GM19239 (cell line): ENCODE measurements at places on chromosomes 7 and 10.

- no peak for DNase-seq
Measured at GRCh38 chr7:133461421-133461820, 208.5 kb downstream of the EXOC4 start.

GRCh38 chr10:126909147-126909546, 3.9 kb downstream of the DOCK1 start:
- no peak for DNase-seq

DNA sequence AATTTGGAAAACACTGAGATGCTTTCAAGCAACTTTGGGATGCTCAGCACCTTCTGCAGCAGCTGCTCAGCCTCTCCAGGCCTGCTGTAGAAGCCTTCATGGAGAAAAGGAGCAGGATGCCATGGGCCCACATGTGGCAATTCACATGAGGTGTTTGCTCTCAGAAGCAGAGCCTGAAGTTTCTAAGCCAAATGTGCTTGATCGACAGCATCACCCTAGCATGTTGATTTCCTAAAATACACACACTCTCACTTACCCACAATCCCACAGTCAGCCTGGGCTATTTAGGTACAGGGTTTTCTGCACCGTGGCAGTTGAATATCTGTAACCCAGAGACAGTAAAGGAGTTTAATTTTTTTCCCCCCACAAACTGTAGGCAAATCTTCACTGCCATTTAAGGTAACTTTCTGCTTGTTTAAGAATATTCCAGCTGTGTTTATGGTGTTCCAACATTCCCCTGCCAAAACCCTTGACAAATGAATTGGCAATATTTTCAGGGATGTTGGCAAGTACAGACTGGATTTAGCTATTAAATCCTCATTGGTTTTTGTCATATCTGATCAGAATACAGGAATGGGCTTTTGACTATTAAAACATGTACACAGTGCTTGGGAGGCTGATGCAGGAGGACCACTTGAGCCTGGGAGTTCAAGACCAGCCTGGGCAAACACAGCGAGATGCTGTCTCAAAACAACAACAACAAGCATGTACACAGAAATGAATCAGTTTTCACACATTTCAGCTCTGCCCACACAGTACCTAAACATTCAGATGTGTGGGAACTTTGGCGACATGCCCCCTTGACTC, 244.2 kb downstream of the CELF2 start:
- no peak for DNase-seq

GRCh38 chr7:135964274-135964673, 12.9 kb downstream of the MTPN start:
- no peak for DNase-seq

DNA sequence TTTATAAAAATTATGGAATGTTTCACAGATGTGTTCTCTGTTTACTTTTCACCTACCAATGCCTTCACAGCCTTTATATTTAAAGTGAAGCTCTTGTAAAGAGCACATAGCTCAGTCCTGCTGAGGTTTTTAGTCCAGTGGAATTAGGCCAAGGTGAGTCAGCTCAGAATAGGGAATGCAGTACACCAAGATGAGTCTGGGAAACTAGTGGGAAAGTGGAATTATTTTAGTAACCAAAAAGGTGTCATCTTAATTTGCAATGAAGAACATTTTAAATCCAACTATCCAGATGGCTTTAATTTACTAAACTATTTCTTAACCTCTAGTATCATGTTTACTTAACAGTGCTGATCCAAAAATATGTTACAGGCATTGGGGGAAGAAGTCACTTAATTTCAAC, 236.3 kb upstream of the CTBP2 start:
- no peak for DNase-seq

DNA sequence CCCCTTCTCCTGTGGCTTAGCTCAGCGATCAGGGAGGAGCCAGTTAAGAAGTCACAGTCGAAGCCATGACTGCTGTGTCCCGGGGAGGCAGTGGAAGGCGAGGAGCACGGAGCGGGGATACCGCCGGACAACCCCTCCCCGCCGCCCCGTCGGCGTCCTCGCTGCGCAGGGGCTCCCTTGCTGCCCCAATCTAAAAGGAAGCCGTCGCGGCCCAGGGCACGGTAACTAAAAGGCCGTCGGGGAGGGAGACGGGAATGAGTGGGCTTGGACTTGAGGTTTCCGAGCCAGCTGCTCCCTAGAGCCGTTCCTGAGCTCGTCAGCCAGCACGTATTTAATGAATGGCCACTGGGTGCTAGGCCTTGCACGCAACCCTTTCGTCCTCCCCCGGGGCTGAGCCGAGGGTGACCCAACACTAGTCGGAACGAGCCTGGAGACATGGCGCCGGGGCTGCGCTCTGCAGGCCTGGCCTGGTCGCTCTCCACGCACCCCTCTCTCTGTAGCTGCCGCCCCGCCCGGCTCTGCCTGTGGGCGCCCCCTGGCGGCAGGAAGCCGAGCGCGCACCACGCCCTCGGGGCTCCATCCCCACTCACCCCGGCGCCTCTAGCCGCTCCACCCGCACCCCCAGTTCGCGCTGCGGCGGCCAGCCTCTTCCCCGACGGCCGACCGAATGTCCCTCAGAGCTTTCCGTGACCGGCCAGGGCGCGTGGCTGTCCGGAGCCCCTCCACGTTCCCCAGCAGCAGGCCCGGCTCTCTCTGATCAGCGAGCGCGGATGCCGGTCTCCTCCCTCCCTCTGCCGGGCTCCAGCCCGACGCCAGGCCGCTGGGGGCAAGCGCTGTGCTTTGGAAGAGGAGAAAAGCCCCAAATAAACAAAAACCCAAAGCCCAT, 29.3 kb upstream of the KCNK18 start:
- DNase-seq: peak; percentile 84

DNA sequence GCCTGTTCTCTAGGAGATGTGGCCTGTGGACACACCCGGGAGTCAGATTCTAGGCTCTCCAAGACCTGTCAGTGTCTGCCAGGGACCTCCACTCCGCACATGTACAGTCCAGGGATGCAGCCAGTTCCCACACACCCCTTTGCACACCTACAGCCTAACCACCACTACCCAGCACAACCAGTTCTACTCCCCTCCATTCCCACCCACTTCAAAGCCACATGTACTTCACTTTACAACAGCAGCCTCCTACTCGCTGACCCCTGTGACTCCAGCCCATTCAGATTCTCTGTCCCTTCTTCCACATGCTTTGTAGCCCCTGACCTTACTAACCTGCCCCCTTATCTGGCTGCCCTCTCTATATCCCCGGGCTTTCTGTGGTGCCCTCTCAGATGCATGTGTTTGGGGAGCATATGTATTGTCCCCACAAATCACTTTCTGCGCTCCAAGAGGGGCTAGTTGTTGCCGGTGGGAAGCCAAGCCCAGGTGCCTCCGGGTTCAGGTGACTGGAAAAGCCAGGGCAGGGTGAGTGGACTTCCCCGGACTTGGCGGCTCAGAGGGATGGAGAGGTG, 7.2 kb downstream of the LBX1 start:
- DNase-seq: no peak

DNA sequence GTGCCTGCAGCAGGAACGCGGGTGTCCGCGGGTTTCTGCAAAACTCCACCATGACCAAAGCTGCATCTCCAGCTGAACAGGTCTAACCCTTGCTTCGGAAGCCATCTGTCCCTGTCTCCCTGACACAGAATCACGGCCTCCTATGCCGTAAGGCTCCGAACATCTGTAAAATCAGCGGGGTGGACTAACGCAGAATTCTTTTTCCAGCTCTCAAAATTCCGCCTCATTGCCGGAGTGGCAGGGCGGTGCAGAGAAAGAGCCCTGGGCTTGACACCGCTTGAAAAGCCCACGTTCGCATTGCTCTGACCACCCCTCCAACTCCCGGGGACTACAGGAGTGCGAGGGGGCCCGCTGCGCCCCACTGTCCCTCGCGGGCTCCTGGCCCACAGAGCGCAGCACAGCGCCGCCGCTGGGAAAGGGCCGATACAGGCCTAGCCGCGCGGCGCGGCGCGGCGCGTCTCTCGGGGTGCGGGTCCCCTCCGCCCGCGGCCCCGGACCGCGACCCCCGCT, 409 bp downstream of the DNMBP start:
- no peak for DNase-seq

GRCh38 chr7:538764-539685, 19.4 kb upstream of the PDGFA start:
- DNase-seq: no peak

- DNase-seq: no peak
Measured at GRCh38 chr10:10772411-10772810, 245.3 kb upstream of the CELF2 start.

DNA sequence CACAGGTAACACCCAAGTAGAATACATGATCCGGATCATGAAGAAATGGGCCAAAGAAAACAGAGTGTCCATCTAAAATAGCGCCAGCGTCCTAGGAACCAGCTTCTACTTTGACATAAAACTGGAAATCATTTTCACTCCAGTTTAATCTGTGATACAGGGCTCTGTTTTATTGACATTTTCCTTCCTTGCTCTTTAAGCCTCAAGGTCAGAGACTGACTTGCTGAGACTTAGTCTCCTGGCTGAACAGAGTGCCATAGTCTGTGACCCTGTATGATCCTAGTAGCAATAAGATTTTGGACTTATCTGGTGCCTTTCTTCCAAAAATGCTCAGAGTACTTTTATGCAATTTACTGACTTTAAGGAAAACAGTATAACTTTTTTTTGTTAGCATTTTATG, 41.7 kb upstream of the UBN2 start:
- DNase-seq: no peak

- no peak for DNase-seq
Measured at GRCh38 chr10:47225219-47225927, 74.6 kb upstream of the GDF10 start.

DNA sequence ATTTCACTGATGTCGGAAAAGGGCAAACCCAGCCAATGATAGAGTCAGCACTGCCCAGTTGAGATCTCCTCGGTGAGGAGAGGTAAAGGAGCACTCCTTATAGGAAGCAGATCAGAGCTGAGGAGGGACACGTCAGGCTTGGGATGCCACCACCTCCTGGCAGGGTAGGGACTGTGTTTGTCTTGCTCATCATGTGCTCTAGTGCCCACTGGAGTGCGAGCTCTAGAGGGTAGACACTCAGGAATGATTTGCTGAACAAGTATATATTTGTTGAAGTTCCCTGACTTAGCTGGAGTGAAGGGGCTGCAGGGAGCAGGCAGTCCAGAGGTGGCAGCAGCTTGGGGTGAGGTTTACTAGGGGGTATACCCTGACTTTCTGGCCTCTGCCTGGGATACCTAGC, 146.5 kb downstream of the NOC3L start:
- no peak for DNase-seq

- DNase-seq: no peak
Measured at GRCh38 chr10:114642729-114643128, 15.3 kb downstream of the ABLIM1 start.

DNA sequence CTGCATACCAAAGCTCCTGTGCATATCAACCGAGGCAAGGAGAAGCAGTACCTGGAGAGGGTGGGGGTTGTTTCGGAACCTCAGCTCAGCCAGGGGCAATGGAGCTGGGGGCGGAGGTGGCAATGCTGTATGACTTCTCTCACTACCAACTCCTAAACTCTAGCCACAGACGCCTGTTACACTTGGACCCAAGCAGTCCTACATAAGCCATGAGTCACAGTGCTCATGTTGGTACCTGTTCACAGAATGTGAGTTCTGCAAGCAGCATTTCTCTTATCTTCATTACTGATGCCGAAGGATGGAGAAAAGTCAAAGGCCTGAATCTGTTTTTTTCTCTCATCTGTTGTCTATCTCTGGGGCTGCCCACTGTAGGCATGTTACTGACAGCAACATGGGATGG, 3.2 kb upstream of the RAB18 start:
- no peak for DNase-seq

GRCh38 chr7:39480901-39481300, 85.3 kb upstream of the YAE1 start:
- no peak for DNase-seq

GRCh38 chr7:46320956-46321355, 399.9 kb upstream of the IGFBP3 start:
- no peak for DNase-seq

DNA sequence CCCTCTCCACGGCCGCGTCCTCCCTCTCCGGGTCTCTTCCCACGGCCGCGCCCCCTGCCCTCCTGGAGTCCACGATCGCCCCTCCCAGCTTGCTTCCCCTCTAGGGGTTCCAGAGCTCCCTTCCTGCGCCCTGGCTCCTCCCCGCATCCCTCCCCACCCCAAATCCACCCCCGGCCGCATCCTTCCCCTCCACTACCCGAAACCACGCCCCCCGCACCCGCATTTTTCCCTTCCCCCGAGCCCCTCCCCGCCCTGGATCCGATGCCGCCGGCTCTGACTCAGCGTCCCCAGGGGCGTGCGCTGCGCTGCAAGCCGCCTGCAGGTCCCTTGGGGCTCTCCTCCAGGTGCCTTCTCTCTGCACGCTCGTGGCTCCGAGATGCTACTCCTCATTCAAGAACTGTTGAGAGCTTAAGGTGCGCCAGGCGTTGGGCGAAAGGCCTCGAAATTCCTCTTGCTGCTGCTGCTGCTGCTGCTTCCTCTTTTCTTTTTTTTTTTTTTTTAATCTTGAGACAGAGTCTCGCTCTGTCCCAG, 372 bp upstream of the TMEM130 start:
- peak; percentile 75 for DNase-seq

DNA sequence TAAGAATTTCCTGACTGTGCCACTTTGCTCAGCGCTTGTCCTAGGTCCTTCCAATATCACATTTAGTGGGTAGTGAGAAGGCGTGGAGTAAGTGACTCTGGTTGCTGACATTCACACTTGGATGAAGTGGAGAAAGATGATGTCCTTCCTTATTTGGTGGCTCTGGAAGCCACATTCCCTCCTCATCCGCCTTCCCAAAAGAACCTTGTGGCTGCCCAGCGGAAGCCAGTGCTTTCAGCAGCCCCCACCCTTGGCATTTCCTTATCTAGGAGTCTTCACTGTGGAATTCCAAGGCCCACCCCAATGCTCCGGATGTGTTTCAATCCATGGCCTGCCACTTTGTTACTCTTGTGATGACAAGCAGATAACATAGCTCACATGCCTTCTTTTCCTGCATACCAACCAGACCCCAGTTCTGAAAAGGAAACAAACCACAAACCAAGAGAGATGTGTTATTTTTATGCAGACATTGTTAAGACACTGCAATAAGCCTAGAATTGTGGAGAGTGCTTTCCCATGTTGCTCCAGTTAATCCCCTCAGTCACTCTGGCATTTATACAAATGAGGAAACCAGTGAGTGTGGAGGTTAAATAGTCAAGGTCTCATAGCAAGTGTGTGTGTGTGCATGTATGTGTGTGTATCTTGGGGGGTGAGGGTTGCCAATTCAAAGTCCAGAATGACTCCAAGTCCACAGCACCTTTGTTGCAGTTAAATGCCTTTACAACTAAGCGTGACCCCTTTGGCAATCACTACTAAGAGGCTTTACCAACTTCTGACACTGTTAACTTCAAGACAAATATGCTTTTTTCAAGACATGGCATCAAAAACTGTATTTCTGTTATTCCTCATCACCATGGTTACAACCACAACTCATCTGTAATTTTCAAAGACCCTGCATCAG, 10.3 kb upstream of the ANKRD1 start:
- DNase-seq: no peak

DNA sequence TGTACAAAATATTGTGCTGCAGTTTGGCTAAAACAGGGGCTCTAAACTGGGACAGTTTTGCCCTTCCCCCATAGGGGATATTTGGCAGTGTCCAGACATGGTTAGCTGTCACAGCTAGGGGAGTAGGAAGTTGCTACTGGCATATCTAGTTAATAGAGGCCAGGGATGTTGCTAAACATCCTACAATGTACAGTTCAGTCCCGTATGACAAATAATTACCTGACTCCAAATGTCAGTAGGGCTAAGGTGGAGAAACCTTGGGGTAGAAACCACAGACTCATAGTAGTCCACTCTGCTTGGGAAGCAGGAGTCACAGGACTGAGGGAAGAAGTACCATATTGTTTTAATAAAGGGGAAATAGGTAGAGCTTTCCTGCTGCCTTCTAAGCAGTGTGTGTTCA, 39.8 kb downstream of the WBP1L start:
- no peak for DNase-seq

- no peak for DNase-seq
Measured at GRCh38 chr7:82105463-82105862, 335.6 kb upstream of the HGF start.
